DMS79 treated with DMSO at 0.1 percent for 48 hours (cell line): ENCODE measurements at places on chromosomes 13 and 19.
A peak's percentile ranks its signal among the peaks of the same experiment; 100 is the strongest.

DNA sequence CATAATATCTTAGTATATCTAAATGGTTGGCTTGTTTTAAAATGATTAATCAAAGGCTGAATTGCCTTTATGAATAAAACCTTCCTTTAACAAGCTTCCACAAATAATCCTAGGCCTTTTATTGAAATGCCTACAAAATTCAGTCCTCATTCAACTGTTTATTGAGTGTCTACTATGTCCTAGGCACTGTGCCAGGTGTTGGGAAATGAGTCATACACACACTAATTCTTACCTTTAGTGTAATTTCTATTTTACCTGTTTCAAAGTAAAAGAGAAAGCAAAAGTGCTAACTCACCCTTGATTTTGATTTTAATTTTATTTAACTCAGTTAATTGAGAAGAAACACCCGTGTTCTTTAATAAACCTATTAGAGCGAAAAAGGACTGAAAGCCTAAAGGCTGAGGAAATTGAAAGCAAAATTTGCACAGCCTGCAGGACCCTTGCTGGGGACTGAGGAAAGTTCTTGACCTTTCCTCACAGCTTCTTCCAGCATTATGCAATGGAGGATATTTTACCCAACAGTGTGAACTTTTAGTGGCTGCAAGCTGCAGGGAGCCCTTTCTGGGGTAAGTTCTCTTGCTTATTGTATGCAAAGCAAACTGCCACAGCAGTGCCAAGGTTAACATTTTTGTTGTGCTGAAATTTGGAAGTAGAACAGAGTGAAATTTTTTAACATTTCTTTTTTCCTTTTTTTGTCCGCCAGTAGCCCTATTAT, 83.1 kb downstream of the B3GLCT start:
- DNase-seq = no peak

GRCh38 chr13:30561511-30561910, 56.2 kb upstream of the USPL1 start:
- DNase-seq = no peak

- DNase-seq = no peak
These were observed 216.9 kb downstream of the DNAJC15 start for GRCh38 chr13:43240278-43240677.

DNA sequence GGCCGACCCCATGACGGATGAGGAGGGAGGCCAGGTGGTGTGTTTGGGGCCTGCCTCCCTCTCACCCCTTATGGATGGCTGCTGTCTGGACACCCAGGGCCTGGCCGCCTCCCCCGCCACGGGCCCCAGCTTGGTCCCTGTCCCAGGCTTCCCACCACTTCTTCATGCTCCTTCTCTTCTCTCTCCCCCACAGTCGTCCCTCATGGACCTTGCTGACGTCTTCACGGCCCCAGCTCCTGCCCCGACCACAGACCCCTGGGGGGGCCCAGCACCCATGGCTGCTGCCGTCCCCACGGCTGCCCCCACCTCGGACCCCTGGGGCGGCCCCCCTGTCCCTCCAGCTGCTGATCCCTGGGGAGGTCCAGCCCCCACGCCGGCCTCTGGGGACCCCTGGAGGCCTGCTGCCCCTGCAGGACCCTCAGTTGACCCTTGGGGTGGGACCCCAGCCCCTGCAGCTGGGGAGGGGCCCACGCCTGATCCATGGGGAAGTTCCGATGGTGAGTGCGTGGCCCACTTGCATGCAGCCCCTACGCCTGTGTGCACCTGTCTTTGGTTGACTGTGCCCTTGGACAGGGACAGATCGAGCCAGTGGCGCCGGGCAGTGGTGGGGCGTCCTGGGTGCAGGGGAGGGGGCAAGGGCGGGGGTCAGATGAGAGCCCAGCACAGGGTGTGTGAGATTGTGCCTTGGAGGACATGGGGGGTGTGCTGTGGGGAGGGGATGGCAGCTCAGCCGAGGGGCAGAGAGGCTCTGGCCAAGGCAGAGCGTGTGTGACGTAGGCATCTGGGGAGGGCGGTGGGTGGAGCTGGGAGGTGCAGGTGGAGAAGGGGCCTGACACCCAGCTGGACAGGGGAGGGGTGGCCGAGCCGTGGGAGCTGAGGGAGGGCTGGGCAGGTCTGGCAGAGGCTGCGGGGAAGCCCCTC, 16.8 kb downstream of the EPN1 start:
- no peak for DNase-seq

- no peak for DNase-seq
These were observed 22.6 kb downstream of the SUGP1 start for GRCh38 chr19:19297759-19298158.

DNA sequence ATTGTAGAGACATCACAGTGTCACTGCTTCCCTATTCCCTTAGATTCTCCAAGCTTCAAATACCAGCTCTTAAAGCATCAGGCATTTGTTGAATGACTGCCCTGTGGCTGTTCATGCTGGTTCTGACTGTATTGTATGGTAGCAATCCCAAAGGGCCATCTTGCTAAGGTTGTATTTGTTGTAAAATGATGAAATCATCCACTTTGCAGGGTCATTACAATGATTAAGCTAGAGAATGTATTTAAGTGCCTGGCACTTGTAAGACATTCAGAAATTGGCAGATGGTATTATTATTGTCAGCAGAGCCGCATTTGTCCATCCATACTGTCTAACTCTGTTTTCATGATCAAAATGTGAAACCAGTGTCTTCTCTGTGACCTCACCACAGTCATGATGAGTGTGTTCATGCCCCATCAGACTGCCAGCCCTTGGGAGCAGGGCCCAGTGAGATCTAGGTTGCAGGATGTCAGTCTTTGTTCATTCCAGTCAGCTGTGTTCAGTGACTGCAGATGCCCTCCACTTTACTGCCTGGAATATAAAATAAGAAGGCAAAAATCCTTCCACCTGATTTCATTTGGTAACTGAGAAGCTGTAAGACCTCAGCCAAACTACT, 86.1 kb downstream of the DHRS12 start:
- DNase-seq = no peak

DNA sequence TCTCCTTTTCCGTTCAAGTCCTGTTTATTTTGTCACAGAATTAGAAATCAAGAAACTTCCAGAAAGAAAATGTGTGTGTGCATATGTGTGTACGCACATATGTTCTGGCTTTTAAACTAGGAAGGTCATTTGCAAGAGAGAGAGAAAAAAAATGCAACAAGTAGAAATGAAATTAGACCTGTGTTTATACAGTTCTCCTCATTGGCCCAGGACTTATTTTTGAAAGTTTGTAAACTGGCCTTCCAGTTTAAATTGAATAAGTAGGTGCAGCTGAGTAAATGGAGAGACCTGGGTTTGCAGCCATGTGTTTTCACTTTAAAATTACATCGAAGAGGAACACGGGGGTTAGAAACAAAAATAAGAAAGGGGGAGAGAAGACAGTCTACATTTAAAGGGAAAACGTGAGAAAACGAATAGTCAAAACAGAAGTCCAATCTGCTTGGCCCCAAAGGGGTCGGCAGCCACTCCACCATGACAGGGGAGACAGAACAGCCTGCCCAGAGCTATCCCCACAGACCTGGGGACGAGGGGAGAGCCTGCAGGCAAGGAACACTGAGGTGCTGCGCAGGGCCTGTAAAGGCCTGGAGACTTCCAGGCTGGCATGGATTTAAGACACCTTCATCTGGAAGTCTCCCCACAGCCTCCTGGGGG, 216.8 kb upstream of the MAB21L1 start:
- DNase-seq = no peak

DNA sequence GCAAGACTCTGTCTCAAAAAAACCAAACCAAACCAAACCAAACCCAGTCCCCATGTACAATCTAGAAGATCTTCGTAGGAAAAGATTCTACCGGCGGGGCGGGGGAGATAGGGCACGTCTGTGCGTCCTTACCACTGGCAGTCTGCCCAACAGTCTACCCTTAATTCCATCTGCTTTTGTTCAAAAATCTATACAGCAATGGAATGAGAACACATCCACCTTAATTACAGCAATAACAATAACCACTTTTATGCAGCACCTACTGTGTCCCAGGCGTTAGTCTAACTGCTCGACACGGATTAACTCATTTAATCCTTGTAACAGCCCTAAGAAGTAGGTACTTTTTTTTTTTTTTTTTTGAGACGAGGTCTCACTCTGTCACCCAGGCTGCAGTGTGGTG, 2.5 kb upstream of the ATF5 start:
- no peak for DNase-seq

DNA sequence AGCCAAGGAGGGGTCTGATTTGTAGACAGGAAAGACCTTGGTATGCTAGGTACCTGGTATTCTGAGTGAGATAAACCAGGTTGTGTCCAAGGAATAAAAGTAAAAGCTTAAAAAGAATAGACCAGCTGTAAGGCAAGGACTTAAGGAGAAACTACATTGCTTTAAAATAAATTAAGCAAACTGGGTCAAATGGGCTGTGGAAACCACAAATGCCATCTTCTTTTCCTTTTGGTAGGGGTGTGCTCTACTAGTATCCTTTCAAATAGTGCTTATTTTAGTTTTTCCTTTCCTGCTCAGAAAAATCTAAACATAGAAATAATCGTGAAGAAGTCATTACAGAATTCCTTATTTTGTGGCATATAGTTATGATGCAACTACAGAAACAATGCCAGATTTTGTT, 138.6 kb upstream of the KLF12 start:
- DNase-seq = no peak

GRCh38 chr19:47377208-47377701, 28.1 kb downstream of the DHX34 start:
- DNase-seq = peak; percentile 18

GRCh38 chr19:10111405-10111811, at the start of gene P2RY11:
Gene P2RY11 (plus strand): TSS chr19:10111693. CDS start chr19:10111722, 29 bp downstream.
- no peak for DNase-seq

DNA sequence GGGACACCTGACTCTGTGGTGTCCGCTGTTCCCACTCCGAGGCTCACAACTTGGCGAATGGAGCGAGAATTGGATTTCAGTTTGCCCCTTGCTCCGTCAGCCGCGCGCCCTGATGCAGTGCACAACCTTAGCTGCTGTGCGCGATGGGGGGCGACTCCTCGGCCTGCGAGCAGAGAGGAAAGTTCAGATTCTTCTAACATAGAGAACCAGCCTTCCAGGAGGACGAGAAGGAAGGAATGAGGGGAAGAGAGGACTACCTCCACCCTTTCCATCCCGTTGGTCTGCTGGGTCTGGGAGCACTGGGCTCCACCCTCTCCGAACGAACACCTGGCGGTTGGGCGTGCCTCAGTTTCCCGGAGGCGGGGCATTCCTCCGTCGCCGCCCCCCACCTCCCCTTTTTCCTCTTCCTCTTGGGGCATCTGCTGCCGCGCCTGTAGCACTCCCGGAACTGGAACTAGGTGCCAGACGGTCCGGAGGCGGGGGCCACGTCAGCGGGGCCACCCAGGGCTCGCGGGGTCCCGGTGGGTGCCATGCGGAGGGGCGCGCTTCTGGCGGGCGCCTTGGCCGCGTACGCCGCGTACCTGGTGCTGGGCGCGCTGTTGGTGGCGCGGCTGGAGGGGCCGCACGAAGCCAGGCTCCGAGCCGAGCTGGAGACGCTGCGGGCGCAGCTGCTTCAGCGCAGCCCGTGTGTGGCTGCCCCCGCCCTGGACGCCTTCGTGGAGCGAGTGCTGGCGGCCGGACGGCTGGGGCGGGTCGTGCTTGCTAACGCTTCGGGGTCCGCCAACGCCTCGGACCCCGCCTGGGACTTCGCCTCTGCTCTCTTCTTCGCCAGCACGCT, at the start of gene KCNK6:
KCNK6 (plus strand) TSS at position 425 of the 838 bp plus-strand sequence; CDS start at position 531, 106 bp downstream.
- peak; percentile 20 for DNase-seq

DNA sequence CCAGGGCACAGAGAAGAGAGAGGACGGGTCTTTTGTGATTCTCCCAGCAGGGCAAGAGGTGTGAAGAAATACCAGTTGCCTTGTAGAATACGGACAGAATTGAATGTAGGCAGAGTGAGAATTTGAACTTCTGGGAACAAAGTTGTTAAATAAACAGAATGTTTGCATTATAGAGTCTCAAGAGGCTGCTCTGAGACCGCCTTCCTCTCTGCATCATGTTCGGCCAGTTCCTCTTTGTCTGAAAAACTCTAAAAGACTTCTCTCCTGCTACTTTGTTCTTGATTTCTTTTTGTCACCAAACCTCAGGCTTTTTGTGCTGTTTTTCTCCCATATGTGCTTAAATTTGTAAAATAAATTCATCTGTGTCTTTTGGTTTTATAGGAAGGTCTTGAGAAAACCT, 256.4 kb downstream of the DLEU7 start:
- DNase-seq = no peak

- DNase-seq = no peak
These were observed 564 bp downstream of the NLRP12 start for GRCh38 chr19:53823380-53824120.
